Activated naive CD4-positive, alpha-beta T cell treated with Interleukin-2 at 50 U/mL for 16 hours (primary cell): ENCODE measurements at places on chromosomes 6 and 20.

DNA sequence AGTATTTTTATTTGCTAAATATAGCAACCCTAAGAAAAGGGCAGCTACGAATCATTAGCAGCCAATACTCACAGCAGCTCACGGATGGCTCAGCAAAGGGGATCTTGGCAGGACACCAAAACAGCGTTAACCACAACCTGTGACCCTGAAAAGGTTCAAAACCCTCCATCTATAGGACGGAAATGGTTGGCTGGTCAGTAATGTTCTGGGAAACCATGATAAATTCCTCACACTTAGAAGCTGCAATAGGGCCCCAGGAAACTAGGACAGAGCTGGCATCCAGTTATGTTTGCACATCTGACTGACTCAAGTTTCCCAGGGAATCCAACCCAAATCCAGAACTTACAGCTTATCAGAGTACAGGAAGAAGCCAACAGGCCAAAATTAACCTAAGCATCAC, 30.9 kb upstream of the PTPRT start:
- DNase-seq = no peak

DNA sequence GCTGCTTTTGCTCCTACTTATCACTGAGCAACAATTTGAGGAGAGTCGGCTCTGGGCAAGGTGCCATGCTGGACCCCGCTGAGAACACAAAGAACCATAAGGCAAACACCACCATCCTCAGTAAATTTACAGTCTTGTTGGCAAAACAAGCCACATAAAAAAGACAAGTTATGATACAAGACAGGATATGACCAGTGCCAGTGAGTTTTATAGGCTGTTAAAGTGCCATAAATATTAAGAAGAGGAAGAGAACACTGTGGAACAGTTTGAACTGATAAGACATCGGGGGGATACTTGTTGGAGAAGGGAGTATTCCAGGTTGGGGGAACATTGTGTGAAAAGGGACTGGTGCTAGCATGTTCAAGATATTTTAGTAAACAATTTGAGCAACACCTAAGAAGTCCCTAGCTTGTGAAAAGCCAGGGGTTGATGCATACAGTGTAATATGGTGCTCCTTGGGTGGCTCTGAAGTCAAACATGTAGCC, 25.3 kb upstream of the RIPOR2 start:
- DNase-seq = no peak

DNA sequence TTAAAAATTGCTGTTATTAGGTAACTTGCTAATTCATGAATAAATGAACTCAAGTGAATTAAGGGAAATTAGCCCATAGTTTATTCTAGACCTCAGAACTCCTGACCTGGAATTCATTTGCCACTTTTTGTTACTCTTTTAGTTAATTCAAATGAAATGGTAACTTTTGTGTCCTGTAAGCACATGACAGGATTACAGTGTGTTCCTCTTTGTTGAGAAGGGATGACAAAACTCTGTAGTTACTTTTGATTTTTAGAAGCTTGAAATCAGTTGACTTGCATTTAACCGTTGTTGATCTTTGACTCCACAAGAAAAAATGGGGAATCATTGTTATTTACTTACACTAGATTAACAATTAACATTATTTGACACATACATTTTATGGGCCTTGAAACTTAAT, 6.2 kb downstream of the SLC9A8 start:
- DNase-seq = no peak

DNA sequence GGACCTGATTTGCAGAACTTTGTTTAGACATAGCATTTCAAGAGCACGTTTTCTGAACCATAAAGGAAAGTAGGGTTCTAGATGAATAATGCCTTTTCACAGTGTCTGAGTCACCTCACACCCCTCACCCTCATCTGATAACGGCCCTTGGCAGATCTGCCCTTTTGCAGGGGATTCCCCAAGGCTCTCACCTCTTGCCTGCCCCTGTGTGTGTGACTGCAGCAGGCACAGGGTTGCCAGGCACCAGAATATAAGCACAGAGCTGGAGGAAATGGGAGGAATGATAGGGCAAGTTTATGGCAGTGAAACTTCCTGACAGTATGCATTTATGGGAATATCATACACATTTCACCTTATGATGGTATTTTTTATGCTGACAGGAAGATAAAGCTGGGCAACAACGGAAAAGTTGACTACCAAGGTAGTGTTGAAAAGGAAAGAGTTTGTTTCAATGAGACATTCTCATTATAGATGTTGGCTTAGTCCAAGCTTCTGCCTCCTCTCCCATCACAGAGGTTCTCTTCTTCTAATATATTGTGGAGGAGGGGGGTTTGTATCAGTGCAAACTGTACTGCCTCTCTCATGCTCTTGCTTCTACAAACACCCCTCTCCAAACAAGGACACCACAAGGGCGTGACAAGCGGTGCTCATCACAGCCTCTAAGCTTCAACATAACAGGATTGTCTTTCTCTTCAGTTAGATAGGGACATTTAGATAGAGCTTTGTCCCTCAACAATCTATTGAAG, 101.5 kb upstream of the BACH2 start:
- peak; percentile 88 for DNase-seq

GRCh38 chr20:4635781-4636180, 85.9 kb upstream of the PRND start:
- no peak for DNase-seq

- no peak for DNase-seq
Observed at GRCh38 chr6:152167641-152168603, 360.4 kb downstream of the ESR1 start.
